Stimulated activated CD4-positive, alpha-beta T cell treated with anti-CD3 and anti-CD28 coated beads, Interleukin-2, amount 100 ng/mL, for 48 hours (primary cell): ENCODE measurements at places on chromosomes 4 and X.

DNA sequence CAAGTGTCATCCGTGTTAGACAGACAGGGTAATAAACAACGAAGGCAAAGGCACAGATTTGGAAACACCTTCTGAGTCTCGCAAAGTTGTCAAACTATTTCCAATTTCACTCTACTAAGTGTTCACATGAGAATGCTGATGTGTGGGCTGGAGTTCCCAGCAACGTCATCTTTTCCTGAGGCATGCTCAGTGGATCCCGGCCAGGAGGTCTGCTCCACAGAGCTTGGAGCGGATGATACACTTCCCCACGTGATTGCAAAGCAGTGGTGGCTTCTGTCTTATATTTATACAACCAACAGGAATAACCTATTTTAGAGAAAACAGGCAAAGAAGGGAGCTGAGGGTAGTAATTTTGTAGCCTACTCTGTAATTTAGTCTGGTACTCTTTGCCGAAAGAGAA is 40.1 kb upstream of the PDK3 start:
- DNase-seq, result no peak

GRCh38 chrX:41542135-41542534 is 95.0 kb downstream of the NYX start:
- no peak for DNase-seq

- DNase-seq, result no peak
Observed at GRCh38 chr4:101693842-101694398, 96.6 kb upstream of the BANK1 start.

DNA sequence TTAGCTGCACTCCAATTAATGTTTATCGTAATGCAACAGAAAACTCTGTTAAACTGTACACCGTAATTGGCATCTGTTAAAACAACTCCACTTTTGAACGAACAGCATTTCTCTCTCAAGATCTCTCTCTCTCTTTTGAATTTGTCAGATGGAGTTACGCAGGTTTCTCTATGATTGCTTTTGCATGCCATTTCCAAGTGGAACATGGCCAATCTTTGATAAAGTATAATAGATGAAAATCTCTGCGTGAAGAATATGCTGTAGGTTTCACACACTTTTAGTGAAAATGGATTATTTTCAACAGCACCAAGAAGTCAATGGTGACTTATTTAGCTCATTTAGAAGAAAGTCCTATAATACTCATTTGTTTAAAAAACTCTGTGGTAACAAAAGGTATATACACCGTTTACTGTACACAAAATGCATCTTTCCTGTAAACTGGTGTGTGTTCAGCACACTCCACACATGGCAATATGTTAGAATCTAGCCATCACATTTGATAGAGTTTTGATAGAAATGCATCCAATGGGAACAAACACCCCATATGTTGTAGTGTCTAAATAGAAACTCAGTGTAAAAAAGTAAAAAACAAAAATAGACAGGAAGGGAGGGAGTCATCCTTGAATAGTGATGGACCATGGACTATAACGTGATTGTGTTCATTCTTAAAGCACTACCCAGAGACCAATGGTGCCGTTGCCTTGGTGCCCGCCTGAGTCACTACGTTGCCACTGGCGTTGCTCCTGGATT is 5.8 kb upstream of the FGFBP2 start:
- no peak for DNase-seq

DNA sequence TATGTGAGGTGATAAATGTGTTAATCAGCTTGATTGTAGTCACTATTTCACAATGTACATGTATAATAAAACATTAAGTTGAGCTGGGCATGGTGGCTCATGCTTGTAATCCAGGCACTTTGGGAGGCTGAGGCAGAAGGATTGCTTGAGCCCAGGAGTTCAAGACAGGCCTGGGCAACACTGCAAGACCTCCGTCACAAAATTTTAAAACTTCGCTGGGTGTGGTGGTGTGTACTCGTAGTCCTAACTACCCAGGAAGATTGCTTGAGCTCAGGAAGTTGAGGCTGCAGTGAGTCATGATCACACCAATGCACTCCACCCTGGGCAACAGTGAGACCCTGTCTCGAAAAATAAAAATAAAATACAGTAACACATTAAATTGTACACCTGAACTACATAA is 20.1 kb downstream of the LYAR start:
- DNase-seq, result no peak

- no peak for DNase-seq
Observed at GRCh38 chr4:40731361-40731760, 18.4 kb upstream of the NSUN7 start.

GRCh38 chrX:8845060-8845459 is 43.9 kb upstream of the FAM9A start:
- no peak for DNase-seq

GRCh38 chrX:13695601-13696115 is 6.7 kb downstream of the RAB9A start:
- no peak for DNase-seq

DNA sequence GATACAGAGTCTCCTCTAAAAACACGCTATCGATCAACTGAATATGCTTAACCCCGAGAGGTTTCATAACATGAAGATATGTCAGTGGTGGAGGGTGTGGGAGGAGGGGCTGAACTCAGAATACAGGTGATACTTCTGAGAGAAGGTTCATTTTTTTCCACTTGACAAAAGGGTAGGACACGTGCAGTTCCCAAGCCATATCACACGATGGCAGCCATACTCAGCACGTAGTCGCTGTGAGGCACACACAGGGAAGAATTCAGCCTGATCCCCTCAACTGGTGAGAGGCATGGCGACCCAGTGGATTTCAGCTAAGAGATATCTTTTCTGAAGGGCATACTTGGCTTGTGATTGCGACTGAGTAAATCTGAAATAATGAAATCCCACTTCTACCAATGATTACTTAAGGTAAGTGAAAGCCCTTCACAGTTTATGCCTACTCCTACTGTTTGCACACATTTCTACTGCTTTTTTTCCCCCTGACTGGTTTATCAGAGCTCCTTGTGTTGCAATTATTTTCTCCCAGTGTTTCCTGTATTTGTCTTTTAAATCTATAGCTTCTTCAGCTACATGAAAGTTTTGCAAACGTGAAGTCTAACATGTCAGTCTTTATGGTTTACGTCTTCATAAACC is 133.1 kb downstream of the CORIN start:
- no peak for DNase-seq

- DNase-seq, result no peak
Observed at GRCh38 chrX:17072721-17073230, 126.3 kb downstream of the REPS2 start.

DNA sequence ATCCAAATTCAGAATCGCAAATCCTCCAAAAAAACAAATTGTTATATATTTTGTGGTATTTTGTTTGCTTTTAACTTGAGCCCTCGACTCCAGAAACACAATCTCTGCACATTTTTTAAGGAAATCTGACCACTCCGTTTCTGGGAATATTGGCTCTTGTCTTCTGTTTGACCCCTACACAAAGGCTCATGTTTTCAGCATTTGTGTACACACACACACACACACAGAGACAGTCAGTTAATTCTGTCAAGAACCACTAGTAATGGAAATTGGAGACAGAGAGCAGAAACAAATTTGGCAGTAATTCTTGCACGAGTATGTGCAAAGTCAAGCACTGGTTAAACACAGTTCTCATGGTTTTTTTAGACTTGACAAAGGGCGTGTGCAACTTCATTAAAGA is 115.4 kb downstream of the AFAP1 start:
- no peak for DNase-seq

DNA sequence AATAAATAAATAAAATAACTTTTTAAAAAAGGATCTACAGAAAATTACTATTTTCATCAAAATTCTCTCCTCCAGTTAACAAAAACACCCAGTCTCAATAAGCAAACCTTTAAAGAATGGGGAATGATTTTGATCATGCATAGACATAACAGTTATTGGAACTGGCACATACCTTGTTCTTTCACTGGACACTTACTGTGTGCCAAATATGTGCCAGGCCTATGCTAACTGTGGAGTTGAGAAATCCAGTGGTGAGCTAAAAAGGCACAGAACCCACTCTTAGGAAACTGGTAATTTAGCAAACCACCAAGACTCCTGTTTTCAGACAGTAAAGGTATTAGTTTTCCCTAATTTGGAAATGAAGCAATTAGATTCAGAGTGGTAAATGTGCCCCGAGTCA is 39.1 kb downstream of the CLOCK start:
- no peak for DNase-seq

- no peak for DNase-seq
Observed at GRCh38 chr4:90025248-90025647, 101.9 kb upstream of the CCSER1 start.

GRCh38 chr4:149910604-149911350 is 95.1 kb upstream of the IQCM start:
- no peak for DNase-seq

DNA sequence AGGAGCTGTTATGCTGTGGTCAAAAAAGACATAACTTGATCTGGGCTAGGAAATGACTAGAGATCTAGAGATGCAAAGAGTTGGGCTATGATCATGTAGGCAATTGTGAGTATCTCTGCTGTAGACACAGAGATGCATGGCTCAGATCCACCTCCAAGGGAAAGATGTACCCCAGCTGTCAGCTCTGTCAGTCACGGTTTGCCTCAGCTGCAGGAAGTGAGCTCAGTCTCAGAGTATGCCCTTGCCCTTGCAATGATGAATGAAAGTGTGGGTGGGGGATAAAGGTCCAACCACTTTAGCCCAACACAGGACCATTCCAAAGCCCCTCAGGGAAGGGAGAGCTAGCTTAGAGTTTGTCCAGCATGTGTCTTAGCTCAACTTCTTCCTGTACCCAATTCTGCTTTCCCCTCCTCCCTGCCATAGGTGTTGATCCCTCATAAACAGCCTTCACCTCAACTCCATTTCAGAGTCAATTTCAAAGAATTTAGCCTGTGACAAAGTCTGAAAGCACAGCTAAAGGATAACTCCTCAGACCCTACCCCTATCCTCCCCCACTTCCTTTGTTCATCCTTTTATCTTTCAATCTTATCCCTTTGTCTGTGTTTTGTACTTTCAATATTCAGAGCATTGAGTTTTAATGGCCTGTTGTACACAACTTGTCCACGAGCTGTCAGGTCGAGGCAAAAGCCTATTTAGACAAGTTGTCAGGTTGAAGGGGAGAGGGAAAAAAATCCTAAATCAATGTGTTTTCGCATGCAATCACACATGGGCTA is 90.6 kb downstream of the MID1IP1 start:
- no peak for DNase-seq

GRCh38 chr4:148850257-148850995 is 408.2 kb upstream of the NR3C2 start:
- no peak for DNase-seq

GRCh38 chr4:139011225-139011950 is 4.2 kb upstream of the NOCT start:
- DNase-seq, result no peak

DNA sequence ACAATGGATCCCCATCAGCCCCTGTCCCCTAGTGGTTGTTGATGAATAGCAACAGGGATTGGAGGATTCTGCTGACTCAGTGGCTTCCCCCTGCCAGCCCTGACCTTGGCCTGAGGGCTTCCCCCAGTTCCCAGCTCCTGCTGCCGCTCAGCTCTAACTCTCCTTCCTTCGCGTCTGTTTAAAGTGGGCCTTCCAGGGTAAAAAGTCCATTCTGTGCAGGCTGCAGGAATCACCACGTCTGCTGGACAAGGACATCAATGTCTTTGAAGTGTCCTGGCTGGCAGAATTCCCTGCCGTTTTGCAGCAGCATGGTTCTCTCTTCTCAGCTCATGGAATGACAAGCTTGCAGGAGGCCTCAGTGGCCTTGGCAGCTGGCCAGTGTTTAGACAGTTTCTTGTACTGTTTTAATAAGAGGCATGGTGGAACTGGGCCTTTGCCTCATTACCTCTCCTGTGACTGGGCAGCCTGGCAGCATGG is 152.5 kb upstream of the STX18 start:
- no peak for DNase-seq

- no peak for DNase-seq
Observed at GRCh38 chr4:185352741-185353140, 43.0 kb downstream of the LRP2BP start.

- no peak for DNase-seq
Observed at GRCh38 chr4:174406383-174406782, 115.9 kb downstream of the HPGD start.

- no peak for DNase-seq
Observed at GRCh38 chrX:149937871-149938426, 342 bp downstream of the EOLA2 start.

DNA sequence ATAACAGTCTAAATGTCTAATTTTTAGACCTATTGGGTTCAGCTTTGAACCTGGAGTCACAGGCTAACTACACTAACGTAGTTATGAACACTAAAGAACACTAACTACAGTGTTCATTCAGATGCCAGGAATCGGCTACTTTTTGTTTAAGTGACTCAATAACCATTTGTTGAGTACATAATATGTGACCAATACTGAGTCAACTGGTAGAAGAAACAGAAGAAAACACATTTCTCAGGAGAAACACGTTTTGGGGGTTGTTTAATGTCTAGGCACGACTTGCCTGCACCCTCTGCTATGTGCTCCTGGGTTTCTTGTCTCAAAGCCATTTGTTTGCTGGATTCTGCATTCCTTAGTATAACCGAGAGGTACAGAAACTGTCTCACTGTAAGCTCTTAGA is 18.6 kb upstream of the CLNK start:
- no peak for DNase-seq

GRCh38 chrX:34764852-34765361 is 107.8 kb upstream of the TMEM47 start:
- no peak for DNase-seq

GRCh38 chr4:59200992-59201391 is 1999.1 kb upstream of the ADGRL3 start:
- DNase-seq, result no peak

- DNase-seq, result no peak
Observed at GRCh38 chrX:20681683-20682082, 415.0 kb upstream of the RPS6KA3 start.

GRCh38 chr4:74418063-74418670 is 26.8 kb upstream of the AREG start:
- DNase-seq, result no peak

DNA sequence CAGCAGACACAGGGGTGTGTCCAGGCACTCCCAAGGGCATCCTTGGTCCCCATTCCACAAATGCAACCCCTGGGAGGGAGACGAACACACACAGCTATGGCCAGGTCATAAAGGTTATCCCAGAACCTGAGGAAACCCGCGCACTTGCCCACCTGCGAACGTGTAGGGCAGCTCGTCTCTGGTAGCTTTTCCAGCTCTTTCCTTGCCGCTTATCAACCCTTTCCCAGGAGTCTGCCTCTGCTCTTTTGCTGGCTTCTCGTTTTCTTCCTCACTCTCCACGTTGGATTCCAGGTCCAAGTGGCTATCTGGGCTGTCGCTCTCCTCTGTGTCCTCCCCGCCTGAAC is 13.5 kb downstream of the NOP14 start:
- DNase-seq, result no peak

- no peak for DNase-seq
Observed at GRCh38 chr4:26871611-26872010, 11.0 kb downstream of the STIM2 start.

DNA sequence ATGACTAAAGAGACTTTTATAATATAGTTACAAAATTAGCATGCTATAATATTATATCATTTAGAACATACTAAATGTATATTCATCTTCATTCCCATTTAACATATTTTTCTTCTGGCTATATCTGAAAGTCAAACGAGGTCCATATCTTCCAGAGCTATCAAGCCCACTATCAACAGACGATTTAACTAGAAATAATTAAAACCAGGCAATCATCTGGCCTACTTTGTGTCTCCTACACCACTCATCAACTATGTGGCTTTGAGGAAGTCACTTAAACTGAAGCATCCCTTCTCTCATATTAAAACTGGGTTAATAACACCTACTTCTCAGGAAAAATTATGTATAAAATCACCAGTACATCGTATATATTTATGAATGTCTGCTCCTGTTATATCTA is 1330.5 kb upstream of the PABPC4L start:
- no peak for DNase-seq
